ENCODE measurements at places on chromosomes 2 and 18. TPM values are rescaled to one million over a fixed set of nuclear protein-coding genes. Genes with fewer than 3 reads are reported as not detected.

DNA sequence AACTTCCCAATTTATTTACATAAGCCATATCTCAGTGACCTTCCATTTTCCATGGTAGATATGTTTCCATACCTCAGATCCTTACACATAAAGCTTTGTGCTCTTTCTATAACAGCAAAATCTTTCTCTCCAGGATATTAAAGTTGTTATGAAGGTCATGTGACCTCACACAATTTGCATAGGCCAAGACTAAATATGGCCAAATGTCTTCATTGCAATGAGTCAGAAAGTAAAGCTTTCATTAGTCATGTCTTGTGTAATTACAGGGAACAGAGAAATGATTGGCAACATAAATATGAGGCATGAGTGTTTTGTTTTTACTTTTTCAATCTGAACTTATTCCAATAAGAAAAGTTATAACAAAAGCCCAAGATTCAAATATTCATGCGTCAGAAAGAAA, 243.5 kb downstream of the ASXL3 start:
- no peaks in the 10 kb centered on the region for H3K27me3 ChIP-seq
- no peak overlapping the region for H3K4me3 ChIP-seq
- no peaks in the 10 kb centered on the region for H3K36me3 ChIP-seq
- H3K4me1 ChIP-seq = peaks cover 4% of the 10 kb centered on the region
- DNase-seq = no peak
- no peak overlapping the region for H3K27ac ChIP-seq

DNA sequence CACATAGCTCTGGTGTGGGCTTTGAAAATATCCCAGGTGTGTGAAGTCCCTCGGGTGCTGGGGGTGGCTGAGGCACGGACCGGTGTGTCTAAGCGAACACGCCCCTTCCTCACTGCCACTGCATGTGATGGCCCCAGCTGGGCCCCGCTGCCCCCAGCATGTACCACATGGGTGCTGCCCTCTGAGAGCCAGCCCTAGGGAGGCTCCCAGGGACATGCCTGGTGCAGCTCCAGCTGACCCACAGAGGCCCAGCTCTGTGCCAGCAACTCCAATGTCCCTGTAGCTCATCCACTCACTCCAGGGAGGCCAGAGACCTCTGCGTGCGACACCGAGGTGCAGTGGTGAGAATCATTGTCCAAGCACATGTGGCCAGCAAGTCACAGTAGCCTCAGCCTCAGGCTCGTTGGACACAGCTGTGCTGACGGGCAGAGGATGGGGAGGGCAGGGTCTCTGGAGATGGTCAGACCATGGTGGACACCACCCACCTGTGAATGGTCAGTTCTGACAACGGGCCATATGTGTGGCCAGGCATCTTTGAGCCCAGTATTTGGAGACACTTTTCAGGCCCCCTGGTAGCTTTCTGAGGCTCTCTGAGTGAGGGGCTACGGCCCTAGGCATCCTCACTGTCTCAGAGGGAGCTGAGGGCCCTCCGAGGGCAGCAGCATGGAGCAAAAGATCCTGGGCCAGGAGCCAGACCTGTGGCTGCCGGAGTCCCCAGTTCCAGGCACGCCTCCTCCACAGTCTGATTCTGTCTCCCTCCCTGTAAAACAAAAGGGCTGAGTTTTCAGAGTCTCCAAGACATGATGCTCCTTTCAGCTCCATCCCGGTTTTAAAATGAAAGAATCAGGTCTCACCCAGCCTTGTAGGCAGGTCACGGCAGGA, 220.7 kb downstream of the NDUFA10 start:
- H3K4me1 ChIP-seq = no peaks in the 10 kb centered on the region
- H3K36me3 ChIP-seq = no peaks in the 10 kb centered on the region
- H3K4me3 ChIP-seq = no peak overlapping the region
- DNase-seq = peak; percentile 40
- H3K27me3 ChIP-seq = peaks cover 7% of the 10 kb centered on the region
- H3K27ac ChIP-seq = no peak overlapping the region

DNA sequence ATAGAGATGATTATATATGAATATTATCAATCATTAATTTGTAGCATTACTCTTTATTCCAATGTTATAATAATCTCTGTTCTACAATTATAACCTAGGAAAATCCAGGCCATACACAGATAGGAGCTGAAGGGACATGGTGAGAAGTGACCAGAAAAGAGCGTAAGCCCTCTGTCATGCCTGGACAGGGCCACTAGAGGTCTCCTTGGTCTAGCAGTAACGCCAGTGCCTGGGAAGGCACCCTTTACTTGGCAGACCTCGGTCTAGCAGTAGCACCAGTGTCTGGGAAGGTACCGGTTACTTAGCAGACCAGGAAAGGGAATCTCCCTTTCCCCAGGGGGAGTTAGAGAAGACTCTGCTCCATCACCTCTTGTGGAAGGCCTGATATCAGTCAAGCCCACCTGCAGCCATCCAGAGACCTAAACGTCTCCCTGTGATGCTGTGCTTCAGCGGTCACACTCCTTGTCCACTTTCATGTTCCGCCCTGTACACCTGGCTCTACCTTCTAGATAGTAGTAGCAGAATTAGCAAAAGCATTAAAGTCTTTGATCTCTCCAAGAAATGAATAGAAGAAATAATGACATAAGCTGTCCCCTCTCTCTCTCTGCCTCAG, 447.5 kb upstream of the FSIP2 start:
- H3K27me3 ChIP-seq = no peaks in the 10 kb centered on the region
- no peaks in the 10 kb centered on the region for H3K36me3 ChIP-seq
- H3K4me1 ChIP-seq = no peaks in the 10 kb centered on the region
- no peak overlapping the region for H3K4me3 ChIP-seq
- no peak for DNase-seq
- no peak overlapping the region for H3K27ac ChIP-seq

- no peak for DNase-seq
- H3K36me3 ChIP-seq = no peaks in the 10 kb centered on the region
These were observed 382.0 kb downstream of the RAD51AP2 start for GRCh38 chr2:17136231-17136630.

SLC9A4 gene
- 0.36 TPM for total RNA-seq
